NCI-H1694 (cell line): ENCODE measurements at places on chromosomes 12 and 14.

- DNase-seq = no peak
Observed at GRCh38 chr12:63149909-63150712, 890 bp downstream of the AVPR1A start.

GRCh38 chr12:54654926-54655325 is 6.8 kb upstream of the DCD start:
- no peak for DNase-seq

GRCh38 chr14:56720703-56721460 is 89.4 kb downstream of the OTX2 start:
- DNase-seq = no peak

DNA sequence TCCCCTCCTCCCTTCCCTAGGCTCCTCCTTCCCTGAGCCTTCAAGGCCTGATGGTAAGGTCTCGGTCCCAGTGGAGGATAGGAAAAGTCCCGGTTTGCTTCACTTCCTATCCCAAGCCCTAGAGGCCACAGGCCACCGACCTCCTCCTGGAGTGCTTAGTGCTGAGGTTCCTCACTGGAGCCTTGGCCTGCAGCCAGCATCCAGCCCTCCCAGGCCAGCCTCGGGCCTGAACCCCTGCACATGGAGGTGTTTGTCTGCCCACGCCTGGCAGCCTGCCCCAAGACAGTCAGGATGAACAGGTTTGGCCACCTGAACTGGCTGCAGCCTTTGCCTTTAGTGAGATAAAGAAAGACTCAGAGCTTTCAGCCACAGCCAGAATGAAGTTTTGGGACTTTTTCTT is 15.8 kb upstream of the KRT7 start:
- DNase-seq = no peak

DNA sequence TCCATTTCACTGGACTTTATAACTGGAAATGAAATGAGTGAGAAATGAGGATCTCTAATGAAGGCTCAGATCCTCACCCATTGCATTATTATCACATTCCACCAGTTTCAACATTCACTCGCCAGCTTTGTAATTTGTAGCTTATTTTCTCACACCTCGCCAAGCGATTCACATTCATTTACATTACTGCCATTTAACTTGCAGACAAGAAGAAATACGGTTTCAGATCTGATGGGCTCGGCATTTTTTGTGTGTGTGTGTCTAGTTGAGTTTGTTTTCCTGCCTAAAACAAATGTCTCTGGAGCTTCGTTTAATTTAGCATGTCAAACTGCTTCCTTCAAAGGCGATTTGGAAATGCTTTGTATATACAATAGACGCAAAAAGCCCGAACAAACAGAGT is 132.2 kb downstream of the FLRT2 start:
- no peak for DNase-seq

- DNase-seq = peak; percentile 87
Observed at GRCh38 chr14:75667099-75667765, 6.2 kb downstream of the TTLL5 start.

DNA sequence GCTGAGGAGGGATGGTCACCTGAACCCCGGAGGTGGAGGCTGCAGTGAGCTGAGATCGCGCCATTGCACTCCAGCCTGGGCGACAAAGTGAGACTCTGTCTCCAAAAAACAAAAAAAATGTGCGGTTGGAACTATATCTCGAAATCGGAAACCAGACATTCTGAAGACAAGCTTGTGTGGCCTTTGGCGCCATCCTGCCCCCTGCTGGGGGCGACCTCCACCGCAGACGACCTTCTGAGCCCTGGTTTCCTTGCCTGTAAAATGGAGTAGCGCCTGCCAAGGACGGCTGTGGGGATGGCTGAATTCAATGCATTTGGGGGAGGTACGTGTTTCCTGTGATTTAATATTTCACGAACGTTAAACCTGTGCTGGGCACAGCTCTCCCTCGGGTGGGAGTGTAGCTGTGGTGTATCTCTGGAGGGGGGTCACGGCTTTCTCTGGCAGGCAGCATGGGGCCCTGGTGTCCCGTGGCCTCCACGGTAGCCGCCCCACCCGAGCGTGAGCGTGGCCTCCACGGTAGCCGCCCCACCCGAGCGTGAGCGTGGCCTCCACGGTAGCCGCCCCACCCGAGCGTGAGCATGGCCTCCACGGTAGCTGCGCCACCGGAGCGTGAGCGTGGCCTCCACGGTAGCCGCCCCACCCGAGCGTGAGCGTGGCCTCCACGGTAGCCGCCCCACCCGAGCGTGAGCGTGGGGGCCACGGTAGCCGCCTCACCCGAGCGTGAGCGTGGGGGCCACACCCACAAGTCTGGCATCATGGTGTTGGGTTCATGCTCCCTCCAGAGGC is 55.3 kb downstream of the LRCOL1 start:
- peak; percentile 26 for DNase-seq

DNA sequence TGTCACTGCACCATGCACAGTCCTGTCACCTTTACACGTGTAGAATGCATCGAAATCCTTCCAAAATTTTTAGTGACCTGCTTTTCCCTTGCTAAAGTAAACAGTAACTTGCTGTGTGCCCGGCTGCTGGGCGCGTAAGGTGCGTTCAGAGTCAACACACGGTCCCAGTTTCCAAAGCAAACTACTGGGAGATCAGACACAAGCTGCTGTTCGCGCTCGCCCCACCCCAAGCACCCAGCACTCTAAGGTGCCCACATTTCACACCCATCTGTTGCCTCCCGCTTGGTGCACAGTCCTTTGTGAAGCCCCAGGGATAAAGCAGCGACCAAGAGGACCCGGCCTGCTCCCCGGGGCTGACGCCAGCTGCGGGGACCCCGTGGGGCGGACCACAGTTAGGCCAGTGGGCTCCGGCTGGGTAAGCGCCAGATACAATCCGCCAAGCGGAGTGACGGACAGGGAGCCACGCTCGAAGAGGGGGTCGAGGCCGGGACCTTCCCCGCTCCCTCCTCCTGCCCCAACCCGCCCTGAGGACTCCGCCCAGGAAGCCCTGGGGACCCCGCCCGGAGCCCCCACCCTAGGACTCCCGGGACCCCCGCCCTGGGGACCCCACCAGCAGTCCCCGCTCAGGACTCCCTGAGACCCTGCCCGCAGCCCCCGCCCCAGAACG is 633 bp downstream of the STX2 start:
- DNase-seq = peak; percentile 5

DNA sequence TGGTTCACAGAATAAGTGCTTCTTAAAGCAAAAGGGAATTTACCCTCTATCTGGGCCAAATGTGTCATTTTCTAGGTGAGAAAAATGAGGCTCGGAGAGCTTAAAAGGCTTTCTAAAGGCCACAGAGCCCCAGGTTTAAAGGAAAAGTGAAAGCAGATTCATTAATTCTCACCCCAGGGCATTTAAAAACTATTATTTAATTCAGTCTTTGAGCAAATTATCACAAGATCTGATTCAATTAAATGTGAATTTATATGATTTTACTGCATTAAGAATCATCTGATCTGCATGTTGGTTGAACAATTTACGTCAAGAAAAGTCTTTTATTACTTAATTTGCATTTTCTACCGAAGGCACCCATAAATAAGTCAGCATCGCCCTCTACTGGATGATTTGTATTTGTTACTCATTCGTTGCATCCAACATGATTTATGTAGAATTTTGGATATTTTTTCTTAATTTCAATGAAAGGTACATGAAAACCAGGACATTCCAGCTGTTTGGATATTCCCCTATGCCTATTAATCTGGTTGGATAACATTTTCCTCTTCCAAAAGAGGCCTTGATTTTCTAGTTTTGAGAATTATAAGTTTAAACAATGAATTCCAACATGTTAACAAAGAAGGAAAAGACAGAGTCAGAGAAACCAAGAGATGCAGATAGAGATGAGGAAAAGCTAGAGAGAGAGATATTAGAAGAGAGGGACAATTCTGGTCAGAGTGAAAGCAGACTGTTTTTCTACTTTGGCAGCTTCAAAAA is 19.1 kb upstream of the DHRS7 start:
- peak; percentile 93 for DNase-seq

DNA sequence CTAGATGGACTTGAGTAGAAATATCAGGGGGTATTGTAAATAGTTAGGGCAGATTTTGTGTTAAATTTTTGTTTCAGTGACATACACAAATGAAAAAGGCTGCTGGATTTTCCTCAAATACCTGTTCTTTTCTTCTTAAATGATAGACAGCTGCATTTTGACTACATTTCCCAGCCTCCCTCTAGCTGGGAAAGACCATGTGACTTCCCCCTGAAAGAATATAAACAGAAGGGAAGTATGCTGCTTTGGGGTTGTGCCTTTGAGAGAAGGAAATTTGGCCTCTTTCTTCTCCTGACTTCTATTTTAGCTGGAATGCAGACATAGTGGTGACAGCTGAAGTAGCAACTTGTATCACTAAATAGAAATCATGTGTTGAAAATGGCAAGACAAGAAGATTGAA is 476.1 kb upstream of the SYT1 start:
- DNase-seq = no peak

- DNase-seq = peak; percentile 62
Observed at GRCh38 chr14:44897845-44898151, 63.9 kb downstream of the KLHL28 start.
